ENCODE measurements at places on chromosomes 16 and 17.

DNA sequence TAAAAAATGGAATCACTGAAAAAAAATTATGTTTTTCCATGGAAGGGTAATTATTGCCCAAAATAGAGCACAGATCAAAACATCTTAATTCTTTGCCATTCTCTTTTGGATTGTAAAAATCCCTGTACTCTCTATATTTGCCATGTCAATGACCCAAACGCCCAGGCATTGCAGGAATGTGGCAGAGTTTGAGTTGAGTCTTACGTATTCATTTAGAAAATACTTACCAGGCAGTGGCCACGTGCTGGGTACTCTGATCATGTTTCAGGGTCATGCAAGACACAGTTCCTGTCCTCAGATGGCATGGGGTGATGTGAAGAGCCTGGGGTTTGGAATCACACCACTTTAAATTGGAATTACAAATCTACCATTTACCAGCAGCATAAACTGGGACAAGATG lies 267.7 kb downstream of the ABCC12 start:
- DNase-seq = peak; percentile 71

- no peak for DNase-seq
These were observed 1.9 kb upstream of the RNASEK start for GRCh38 chr17:7010523-7010922.

- peak; percentile 96 for DNase-seq
These were observed 1.9 kb upstream of the PLEKHG4 start for GRCh38 chr16:67277294-67277998.

- DNase-seq = peak; percentile 97
These were observed 6.9 kb downstream of the PLLP start for GRCh38 chr16:57277586-57277985.

DNA sequence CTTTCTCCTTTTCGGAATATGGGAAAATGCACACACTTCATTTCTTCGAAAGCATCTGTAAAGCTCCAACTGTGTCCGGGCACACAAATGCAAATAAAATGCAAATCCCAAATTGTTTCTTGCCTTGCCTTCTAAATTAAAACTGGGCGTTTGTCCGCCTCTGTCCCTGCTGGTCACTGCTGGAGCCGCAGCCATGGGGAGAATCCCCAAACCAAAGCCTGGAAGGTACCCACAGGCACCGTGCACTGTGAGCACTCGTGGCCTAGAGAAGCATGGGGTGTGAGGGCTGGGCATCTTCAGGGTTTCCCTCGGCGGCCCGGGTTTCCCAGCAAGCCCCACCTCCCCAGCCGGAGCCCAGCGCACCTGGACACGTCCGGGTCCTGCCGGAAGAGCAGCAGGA lies 2.9 kb downstream of the SLC47A2 start:
- no peak for DNase-seq

GRCh38 chr16:64019339-64019738 lies 1102.5 kb downstream of the CDH11 start:
- no peak for DNase-seq

GRCh38 chr16:48206594-48207242 lies 37.4 kb upstream of the LONP2 start:
- DNase-seq = peak; percentile 71

GRCh38 chr17:74645010-74645409 lies 21.5 kb upstream of the CD300E start:
- no peak for DNase-seq

- DNase-seq = peak; percentile 57
These were observed 248.6 kb downstream of the FOXL1 start for GRCh38 chr16:86826941-86827340.

DNA sequence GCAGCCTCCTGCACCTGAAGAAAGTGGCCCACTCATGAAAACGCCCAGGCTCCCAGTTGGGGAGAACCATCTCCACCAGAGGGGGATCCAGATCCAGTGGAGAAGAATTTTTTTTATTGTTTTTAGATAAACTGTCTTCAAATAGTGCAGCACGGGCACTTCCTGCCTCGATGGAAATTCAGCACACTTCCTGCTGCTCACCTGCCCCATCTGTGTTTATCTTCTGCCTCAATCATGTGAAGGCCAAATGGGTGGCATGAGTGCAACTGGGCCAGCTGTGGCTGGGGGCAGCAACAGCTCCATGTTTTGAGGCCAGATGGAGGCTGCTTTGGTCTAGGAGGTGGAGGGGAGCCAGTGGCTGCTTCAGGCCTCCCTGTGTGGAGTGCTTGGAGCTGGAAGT lies 75.9 kb upstream of the WSB1 start:
- DNase-seq = no peak

DNA sequence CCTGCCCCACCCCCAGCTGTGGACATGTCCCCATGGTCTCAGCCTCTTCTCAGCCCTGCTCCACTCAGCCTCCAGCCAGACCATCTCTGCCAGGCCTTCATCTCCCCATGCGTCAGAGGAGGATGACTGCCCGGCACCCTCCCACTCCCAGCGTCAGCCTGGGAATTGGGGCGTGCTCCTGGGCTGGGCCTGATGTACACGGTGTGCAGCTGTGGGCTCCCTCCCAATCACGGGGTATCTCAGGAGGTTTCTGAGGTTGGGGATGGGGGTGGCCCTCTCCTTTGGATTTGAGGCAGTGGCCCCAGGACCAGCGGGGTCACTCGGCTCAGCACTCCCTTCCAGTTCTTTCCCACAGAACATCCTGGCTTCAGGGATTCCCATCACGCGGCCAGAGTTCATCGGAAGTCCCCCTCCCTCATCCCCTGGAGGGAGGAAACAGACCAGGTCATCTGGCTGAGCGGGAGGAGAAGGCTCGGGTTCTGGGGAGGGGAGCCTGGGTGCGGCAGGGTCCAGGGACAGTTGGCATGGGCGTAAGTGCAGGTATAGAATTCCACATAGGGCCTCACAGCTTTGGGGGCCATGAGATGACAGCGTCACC lies 36.9 kb downstream of the SOCS3 start:
- DNase-seq = no peak

- DNase-seq = no peak
These were observed 18.6 kb downstream of the AP2B1 start for GRCh38 chr17:35605678-35606077.

- peak; percentile 27 for DNase-seq
These were observed 8.7 kb downstream of the GSE1 start for GRCh38 chr16:85621698-85622428.

GRCh38 chr17:79942591-79943346 lies 92.9 kb downstream of the TBC1D16 start:
- no peak for DNase-seq

DNA sequence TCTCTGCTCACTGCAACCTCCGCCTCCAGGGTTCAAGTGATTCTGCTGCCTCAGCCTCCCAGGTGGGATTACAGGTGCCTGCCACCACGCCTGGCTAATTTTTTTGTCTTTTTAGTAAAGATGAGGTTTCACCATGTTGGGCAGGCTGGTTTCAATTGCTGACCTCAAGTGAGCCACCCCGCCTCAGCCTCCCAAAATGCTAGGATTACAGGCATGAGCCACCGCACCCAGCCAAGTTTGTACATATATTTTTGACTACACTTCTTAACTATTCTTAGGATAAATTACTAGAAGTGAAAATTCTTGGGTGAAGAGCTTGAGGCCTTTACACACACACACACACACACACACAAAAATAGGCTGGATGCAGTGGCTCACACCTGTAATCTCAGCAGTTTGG lies 1.4 kb upstream of the ITGAM start:
- DNase-seq = no peak

- no peak for DNase-seq
These were observed 5.0 kb downstream of the CHMP6 start for GRCh38 chr17:80996422-80997305.

DNA sequence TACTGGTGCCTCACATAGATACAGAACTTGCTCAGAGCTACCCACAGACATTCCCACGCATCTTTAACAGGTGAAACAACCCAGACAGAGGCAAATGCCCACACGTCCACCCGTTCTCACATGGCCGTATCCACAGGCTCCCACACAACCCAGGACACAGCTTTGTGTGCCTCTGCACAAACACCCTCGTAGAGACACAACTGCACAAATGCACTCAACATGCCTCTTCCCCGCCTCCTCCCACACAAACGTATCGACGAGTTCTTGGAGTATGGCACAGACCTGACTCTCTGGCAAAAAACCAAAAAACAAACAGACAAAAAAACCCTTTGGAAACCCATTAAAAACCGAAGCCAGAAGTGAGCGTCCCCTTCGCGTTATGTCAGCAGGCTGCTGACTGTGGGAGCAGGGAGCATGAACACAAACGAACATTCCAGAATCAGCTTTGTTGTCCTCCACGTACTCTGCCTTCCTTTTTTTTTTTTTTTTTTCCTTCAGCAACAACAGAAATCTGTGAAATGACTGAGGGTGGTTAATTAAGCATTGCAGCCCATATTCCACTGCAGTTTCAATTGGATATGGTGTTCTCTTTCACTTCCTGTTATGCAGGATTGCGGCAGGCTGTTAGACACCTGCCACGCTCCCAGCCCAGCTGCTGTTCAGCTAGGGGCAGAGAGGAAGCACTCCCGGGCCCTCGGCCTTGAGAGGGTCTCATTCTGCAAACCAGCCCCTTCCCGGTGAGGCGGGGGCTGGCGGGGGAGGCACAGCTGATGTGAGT lies 313.7 kb downstream of the MAF start:
- DNase-seq = no peak

GRCh38 chr17:2755891-2756724 lies 6.7 kb upstream of the CCDC92B start:
- peak; percentile 11 for DNase-seq

GRCh38 chr16:7246578-7246977 lies 86.1 kb upstream of the RBFOX1 start:
- no peak for DNase-seq

DNA sequence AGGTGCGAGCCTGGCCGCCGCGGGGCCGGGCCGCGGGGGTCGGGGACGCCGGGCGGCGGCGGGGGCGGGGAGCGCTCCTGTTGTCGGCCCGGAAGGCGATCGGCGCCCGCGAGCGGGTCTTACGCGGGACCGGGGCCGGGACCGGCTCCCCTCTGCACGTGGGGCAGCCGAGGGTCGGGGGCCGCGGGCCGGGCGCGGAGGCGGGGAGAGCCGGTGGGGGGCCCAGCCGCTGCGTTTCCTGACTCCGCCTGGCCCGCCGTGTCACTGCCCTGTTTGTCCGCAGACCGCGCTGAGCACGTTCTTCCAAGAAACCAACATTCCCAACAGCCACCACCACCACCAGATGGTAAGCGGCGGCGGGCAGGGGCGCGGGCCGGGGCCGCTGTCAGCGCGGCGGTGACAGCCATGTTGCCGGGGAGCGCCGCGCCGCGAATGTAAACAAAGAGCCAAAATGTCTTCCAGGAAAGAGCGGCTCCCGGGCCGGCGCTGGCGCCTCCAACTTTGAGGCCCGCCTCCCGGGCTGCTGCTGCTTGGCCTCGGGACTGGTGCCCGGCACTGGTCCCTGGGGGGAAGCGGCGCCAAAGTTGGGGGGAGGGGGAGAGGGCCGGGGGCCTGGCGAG lies 586 bp downstream of the UBALD2 start:
- peak; percentile 60 for DNase-seq

DNA sequence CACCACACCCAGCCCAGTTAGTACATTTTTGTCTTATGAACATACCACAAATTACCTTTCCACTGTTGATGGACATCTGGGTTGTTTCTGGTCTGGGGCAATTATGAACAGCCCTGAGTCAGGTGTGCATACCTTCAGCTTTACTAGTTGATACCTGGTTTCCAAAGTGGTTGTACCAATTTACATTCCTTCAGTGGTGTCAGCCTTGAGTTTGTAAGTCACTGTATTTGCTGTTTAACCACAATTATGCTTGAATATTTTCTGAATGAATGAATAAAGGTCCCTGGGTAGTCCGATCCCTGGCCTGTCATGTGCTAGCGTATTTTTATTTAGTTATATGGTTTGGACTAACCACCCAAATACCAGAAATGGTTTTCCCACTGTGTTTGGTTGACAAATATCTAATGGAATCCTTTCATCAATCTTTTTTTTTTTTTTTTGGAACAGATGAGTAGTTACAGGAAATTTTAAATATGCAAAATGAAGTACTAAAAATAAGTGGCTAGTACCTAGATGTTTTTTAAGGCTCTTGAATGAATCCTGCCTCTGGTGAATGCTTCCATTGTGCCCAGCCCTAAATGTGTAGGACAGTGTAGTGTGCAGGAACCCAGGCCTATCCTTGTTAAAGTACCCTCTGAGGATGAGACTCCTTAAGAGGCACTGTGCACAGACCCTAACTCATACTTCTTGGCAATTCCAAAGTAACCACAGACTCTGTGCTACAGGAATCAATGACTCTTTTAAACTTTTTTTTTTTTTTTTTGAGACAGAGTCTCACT lies 3.7 kb downstream of the DUSP14 start:
- DNase-seq = peak; percentile 96

- DNase-seq = no peak
These were observed 88.3 kb downstream of the PRKCB start for GRCh38 chr16:23924128-23924527.

DNA sequence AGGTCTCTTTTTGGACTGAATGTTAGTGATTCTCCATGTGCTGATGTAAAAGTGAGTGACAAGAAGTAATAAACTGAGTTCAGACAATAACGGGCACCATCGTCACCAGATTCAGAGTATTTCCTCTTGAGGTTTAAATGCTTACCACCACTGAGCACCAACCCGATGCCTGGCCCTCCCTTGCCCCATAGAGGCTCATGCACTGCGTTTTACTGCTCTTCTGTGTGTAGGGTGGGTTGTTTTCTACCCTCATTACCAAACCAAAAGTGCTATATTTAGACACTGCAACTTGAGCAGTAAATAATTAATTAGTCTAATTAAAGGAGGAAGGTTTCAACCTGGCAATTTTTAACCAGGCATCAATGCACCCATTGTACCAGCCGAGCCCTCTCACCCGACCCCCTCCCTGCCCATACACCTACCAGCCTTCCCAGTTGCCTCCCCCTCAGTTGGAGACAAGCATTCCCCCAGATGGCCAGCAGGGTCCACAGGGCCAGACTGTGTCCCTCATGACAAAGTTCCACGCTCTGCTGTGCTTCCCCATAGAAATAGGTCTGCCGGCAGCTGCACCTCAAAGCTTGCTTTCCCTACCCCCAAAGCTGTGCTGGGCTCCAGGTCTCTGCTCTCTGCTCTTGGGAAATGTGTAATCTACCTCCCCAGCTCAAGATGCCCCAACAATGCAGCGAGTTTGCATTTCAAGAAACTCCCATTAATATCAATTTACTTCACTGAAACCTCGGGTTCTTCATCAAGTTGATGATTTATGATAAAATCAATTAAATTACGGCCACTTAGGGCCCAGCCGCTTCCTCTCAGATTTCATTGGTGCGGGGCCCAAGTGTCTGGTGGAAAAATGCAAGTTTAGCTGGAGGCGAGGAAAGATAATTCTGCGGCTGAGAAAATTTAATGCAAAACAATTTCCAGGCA lies 16.0 kb downstream of the HOXB4 start:
- no peak for DNase-seq

Data from epithelial cell of esophagus (primary cell).